ENCODE measurements at places on chromosomes 12 and 14.

- DNase-seq, result no peak
Observed at GRCh38 chr12:120771097-120771496, 45.5 kb downstream of the ACADS start.

GRCh38 chr12:28681980-28682379 is 467.1 kb upstream of the FAR2 start:
- no peak for DNase-seq

DNA sequence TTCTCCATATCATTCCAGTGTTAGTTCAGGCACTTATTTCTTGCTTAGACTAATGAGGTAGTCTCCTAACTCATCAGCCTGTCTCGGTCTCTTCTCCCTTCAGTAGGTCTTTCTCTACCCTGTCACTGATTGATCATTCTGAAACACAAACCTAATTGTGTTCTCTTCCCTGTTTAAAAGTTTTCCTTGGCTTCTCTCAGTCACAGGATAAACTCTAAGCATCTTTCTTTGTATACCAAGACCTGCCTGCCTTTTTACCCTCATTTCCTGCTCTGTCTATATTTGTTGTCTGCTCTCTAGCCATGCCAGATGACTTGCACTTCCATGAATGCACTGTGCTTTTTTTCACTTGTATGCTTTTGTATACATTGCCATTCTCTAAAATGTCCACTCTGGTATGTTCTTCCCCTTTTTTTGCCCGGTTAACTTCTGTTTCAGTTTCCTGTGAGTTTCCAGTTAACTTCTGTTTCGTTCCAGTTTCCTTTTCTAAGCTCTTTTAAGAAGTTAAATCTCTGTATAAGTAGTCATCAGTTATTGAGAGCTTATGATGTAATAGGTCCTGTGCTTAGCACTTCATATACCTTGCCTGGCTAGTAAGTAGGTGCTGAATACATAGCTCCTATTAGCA is 12.8 kb downstream of the DIP2B start:
- DNase-seq, result no peak

DNA sequence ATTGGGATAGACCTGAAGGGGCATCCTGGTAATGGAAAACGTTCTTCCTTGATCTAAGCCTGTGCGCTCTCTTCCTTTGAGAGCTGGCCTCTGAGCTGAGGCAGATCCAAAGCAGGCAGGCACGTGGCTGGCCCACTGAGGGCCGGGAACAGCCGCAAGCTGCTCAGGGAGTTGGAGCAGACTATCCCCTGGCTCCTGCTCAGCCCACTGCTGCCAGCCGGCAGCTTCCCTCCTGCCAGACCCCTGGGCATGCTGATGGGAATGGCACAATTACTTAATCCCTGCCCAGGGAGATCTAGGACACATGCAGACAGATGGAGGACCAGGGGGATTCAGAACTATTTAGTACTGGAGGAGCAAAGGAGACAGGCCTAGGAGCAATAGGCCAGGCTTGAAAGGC is 14.4 kb downstream of the NEUROD4 start:
- no peak for DNase-seq

GRCh38 chr14:34650786-34651584 is 21.0 kb upstream of the SNX6 start:
- no peak for DNase-seq

GRCh38 chr12:76127588-76127987 is 43.1 kb upstream of the NAP1L1 start:
- no peak for DNase-seq

DNA sequence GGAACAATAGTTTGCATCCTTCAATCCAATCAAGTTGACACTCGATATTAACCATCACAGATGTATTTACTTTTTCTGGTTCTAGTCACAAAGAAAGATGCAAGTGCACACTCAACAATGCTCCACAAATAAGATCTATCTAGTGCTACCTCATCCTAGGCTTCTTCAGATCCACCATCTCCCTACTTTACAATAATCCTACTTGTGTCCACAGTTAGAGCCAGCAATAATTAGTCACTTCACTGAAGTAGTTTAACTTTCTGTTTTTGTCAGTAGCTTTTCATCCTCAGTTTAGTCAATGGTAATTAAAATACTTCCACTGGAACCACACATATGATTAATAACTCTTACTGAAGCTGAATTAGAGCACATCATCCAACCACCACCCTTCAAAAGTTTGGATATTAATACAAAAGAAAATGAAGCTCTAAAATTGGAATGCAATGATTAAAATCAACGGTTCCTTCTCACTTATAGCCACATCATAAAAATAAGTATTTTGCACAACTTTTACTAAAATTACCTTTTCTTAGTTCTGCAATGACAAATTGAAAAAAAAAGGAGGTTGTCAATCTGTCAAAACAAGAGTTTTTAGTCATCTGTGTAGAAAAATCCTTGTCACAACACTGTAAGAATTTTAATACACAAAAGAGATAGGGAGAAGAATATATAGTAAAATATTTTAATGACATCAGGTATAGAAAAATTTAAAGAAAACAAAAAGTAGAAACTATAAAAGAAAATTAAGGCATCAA is 28.2 kb upstream of the SNRPF start:
- DNase-seq, result no peak

DNA sequence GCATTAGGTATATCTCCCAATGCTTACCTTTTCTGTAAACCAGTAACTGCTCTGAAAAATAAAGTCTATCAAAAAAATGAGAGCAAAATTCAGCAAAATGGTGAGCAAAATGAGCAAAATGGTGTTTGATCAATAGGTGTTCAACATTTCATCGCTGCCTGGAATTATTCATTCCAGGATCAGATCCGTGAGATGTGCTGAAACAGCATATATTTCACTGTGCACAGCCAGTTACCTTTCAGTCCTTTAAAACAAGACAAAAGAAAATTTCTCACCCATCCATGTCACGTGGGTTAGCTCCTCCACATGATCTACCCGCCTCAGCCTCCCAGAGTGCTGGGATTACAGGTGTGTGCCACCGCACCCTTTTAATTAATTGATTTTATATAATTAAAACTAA is 8.1 kb upstream of the FGF23 start:
- no peak for DNase-seq

DNA sequence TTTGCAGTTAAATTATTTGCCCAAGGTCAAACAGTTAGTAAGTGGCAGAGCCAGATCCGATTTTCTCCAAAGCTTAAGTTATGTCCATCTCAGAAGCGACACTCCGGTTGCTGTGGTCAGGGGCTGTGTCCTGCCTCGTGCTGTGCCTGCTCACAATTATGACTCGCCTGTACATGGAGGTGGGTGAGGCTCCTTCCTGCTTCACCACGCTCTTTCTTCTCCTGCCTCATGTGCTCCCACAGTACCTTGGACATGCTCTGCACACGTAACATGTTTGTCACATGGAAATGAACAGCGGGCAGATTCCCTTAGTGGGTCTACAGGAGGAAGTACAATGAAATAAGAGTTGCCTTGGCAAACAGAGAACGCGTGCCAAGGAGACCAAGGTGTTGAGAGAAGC is 62.2 kb upstream of the CCND2 start:
- DNase-seq, result no peak

- DNase-seq, result no peak
Observed at GRCh38 chr12:67676624-67677023, 28.1 kb downstream of the DYRK2 start.

- no peak for DNase-seq
Observed at GRCh38 chr14:96662116-96662970, 134.8 kb upstream of the VRK1 start.

All from renal cortex interstitium (tissue), 15 donors.